ENCODE measurements at places on chromosomes 3 and 15.

DNA sequence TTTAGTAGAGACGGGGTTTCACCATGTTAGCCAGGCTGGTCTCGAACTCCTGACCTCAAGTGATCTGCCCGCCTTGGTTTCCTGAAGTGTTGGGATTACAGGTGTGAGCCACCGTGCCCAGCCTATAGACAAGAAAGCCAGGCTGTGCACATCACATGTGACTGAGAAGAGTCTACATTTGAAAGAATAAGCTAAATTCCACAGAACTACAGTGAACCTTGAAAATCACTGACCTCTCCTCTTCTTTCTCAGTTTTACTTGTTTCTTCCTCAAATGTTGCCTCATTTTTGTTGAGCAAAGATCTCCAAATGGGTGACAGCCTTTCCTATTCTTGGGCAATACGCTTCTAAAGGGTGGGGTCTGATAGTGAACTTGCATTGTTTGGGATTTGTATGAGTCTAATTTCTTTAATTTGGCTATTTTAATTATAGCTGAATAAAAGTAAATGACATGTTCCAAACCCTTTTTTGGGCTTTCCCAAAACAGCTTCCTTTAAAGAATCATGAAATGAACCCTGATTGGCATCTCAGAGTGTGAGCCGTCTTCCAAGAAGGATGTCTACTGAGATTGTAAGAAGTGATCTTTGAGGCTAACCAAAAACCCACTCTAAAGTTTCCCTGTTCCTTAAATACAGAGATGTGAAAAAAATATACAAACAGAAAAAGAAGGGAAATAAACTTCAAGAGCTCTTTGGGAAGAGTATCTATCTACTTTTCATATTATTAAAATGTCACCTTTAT, 21.6 kb upstream of the SPTBN5 start:
- no peak for DNase-seq

DNA sequence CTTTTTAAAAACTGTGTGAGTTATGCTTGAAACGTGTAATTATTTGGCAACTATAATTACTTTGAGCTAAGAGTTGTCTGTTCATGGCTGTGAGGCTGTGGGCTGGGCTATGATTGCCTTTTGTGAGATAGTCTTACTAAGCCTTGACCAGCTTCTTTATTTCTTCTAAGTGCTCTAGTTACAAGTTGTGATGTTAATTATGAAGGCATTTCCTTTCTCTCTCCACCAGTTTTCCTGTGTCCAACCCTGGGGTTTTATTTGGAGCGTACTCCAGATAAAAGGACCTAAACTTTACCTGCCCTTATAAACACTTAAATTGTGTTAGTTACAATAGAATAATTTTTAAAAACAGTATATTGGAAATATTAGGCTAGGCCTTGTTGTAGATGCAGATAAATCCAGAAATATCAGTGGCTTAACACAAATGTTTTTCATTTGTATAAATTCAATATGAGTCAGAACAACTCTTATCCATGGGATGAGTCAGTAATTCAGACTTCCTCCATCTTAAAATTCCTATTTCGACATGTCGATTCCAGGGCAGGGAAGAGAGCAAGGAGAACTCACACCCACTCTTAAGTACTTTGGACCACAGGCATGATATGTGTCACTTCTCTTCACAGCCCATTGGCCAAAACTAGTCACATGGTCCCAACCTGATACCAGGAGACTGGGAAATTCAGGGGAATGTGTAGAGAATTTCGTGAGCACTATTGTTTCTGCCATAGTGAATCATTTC, 17.0 kb downstream of the TMEM62 start:
- no peak for DNase-seq

GRCh38 chr15:72797338-72797689, 13.8 kb upstream of the ADPGK start:
- no peak for DNase-seq

DNA sequence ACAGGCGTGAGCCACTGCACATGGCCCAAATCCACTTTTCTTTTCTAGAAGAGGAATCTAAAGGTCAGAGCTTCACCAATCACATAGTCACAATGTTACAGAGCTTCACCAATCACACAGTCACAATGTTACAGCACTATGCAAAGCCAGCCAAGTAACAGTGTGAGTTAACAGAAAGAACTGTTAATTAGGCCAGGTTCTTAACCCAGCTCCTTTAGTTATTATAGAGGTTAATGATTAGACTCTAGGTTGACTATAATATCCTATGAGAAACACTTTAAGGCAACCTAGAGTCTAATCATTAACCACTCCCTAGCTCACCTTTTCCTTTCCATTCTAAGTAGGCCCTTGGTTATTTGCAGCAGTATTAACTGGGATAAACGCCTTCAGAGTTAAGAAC, 54.0 kb downstream of the TASOR start:
- DNase-seq: no peak

GRCh38 chr3:57150113-57150581, 15.0 kb downstream of the IL17RD start:
- DNase-seq: no peak

- no peak for DNase-seq
Measured at GRCh38 chr15:69675731-69676130, 223.1 kb downstream of the RPLP1 start.

DNA sequence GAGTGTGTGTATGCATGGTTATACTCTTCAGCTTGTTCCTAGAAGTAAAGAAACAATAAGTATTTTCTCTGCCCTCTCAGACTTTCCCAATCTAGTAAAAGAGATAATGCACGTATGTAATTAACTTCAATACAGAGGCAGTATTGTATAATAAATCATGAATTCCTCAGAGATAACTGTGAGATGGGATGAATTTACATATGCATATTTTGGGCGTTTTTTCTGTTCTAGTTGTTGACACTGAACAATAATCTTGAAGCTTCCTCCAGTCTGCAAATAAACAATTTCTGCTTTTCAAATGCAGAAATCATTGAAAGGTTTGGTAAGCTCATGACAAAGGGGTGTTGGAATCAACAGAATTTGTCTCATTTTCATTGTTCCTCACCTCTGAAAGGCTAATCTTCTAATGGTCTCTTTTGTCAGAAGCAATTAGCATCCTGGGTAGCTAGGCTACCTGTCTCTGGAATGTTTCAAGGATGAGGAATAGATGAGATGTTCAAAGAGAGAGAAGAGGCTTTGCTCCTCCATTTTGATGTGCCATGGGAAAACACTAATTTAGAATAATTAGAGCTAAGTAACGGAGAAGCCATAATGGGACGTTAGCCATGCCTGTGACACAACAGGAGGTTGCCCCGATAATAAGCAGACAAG, 43.3 kb upstream of the SIAH2 start:
- no peak for DNase-seq

DNA sequence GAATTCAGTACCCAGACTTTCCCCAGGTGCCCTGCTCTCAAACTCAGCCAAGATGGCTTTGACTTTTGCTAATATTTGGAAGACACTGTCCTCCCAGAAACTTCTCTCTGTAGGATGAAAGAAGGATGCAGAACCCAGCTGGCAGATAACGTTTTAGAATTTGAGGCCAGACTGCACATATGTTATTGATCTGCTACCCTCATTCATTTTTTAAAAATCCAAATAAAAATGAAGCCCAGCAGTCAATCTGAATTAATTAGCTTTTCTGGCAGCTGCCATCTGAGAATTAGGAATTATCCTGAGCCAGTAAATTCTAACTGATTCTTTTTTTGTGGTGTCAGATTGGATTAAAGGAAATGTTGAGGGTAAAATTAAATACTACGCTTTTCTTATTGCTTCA, 236.6 kb downstream of the PLCL2 start:
- no peak for DNase-seq

DNA sequence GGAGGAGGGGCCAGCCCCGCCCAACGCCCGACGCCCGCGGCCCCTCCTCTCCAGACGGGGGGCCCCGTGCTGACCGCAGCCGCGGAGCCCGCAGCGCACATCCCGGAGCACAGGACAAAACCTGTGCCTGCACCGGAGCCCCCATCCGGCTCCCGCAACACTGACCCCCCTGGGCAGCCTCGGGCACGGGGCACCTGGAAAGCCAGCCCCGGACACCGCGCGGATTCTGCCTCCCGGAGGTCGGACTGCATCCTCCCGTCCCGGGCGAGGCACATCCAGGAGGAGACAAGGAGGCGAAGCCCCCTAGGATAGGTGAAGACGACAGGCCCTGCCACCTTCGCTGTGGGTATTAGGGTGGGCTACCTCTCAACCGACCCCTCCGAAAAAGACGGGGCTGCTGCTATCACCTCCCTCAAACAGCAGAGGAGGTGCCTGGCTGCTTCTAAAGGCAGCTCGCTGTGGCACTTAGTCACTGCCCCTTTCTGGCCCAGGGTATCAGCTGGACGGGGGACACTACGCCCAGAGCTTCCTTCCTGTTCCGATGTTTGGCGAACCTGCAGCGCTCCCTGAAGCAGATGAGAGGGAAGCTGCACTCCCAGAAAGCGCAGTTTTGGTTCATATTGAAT, 10.6 kb downstream of the XXYLT1 start:
- DNase-seq: no peak

- peak; percentile 55 for DNase-seq
Measured at GRCh38 chr3:185825006-185825638, at the start of gene IGF2BP2. Gene IGF2BP2 (minus strand): TSS chr3:185825042. CDS start chr3:185824960, 82 bp downstream.

DNA sequence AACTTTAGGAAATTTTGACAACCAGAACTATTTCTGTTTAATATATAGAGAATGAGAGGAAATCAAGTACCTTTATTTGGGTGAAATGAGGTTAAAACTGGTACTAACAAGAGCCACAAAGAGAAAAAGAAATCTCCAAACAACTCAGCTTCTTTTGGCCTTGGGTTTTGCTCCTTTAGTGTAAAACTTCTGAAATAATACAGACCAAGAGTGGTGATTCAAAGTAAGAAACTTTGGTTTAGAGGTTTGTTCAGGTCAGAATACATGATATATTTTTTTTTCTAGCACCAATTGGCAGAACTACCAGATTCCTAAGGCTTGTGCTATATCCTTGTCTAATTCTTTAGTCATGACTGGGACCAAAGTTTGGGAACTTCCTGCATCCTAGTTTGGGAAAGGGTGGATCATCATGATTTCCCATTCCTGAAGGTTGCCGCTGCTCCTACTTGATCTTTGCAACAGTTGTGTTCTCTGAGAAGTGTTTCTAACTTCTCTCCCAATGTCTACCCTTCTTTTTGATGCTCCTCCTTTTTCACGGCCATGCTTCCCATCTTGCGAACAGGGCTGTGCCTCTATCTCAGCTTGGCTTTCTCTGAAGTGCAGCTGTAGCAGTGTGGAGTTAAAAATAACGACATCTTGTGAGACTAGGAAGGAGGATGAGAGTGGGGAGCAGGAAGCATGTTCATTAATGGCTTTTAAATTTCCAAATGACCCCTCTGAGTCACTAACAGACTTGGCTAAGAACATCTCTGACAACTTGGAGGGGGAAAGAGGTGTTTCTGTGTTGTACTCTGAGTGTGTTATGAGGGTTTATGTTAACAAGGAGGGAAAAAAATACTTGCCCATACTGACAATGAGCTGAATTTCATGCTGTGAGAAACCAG, 87.7 kb downstream of the KCNAB1 start:
- no peak for DNase-seq

- no peak for DNase-seq
Measured at GRCh38 chr3:57160076-57160764, 4.9 kb downstream of the IL17RD start.

- DNase-seq: no peak
Measured at GRCh38 chr3:2771193-2771592, 339.0 kb downstream of the IL5RA start.

DNA sequence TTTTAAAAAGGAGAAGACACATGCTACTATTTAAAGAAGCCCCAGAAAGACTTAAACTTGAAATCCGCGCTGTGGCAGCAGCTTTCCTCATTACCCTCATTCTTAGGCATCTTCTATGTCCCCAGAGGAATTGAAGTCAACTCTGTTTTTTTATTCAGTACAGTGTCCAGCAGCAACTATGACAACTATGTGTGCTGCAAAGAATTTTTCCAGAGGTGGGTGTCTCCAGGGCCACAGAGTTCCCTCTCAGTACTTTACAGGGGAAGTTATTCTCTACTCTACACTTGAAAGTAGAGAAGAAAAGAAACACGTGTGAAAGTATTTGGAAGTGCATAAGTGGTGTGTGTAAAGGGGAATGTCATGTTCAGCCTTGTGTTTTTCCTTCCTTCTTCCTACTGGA, 32.0 kb downstream of the GATM start:
- DNase-seq: no peak

GRCh38 chr3:186471771-186472170, 72.4 kb downstream of the CRYGS start:
- no peak for DNase-seq

- peak; percentile 31 for DNase-seq
Measured at GRCh38 chr15:62482785-62483429, 317.8 kb upstream of the C2CD4B start.

GRCh38 chr3:156358232-156358631, 196.7 kb downstream of the SSR3 start:
- DNase-seq: no peak

DNA sequence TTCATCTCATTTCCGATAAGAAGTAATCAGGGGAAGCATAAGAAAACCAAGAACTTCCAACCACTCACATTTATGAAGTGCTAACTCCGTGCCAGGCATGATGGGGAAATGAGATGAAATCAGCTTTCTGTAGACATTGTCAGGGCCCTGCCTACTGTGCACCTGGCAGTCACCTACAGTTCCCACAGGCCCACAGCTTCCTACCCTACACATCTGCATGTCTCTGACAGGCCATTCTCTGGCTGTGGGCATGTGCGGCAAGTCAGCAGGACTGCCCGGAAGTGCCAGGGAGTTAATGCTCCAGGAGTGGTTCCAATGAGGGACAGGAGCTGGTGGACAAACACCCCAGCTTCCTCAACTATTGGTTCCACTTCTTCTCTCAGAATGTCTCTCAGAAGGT, 24.3 kb downstream of the EIF1B start:
- DNase-seq: no peak

DNA sequence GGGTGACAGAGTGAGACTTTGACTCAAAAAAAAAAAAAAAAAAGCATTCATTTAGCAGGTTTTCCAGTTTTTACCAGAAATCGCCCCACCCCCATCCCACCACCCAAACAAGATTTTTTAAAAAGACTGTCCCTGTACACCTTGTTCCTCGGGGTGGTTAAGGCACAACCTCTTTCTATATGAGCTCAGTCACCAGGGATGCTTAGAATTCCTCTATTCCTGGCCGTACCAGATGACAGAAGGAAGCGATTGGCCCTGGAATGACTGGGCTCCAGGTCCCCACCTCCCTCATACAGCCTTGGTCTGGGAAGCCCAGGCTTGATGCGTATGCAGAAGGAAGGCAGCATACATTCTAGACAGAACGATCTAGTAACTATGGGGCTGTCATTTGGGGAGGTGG, 25.6 kb downstream of the IDH2 start:
- DNase-seq: no peak

DNA sequence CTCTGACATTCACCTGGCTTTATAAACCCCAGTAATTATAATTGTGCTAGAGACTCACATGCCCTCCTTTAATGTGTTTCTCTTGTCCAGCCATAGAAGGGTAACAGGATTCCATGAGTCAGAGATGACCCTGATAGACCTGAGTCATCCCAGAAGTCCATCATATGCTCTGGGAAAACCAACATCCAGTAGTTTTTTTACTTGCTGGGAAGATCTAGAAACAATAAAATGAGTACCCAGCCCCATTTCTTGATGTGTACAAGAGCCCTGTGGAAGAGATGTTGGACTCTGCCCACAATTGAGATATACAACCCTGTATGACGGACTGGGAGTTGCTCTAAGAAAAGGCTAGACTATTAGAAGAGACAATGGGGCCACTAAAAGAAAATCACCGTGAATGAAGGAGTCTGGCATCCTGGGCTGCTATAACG, 22.4 kb upstream of the THUMPD3 start:
- no peak for DNase-seq

GRCh38 chr15:34119291-34119690, 17.4 kb downstream of the PGBD4 start:
- DNase-seq: no peak

- peak; percentile 23 for DNase-seq
Measured at GRCh38 chr3:23806534-23807423, 1.0 kb downstream of the UBE2E1 start.

Measured in activated naive CD8-positive, alpha-beta T cell treated with anti-CD3 and anti-CD28 coated beads, Interleukin-2, amount 50 U/mL, for 24 hours (primary cell).